ENCODE measurements at places on chromosomes 1 and 21.

GRCh38 chr1:155012026-155012546 is 9.5 kb downstream of the ZBTB7B start:
- no peak for DNase-seq

DNA sequence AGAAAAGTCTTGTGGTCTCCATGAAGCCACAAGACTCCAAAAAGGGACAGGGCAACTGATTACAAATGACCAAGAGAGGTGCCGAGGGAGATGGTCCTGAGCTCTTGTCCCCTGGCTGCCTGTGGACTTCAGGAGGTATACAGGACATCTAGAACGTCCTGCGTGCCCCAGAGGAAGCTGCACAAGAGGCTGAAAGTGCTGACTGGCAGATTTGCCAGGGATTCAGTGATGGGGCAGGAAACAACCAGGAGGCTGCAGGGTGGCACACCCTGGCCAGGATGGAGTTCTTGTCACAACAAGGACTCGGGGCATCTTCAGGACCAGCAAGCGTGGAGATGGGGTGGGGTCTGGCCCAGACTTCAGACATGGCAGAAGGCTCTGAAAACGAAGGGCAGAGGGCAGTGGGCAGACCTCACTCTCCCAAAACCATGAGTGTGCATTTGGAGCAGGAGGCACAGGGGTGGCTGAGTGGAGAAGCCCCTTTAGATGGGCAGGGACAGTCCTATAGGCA is 13.4 kb upstream of the PKP1 start:
- no peak for DNase-seq

DNA sequence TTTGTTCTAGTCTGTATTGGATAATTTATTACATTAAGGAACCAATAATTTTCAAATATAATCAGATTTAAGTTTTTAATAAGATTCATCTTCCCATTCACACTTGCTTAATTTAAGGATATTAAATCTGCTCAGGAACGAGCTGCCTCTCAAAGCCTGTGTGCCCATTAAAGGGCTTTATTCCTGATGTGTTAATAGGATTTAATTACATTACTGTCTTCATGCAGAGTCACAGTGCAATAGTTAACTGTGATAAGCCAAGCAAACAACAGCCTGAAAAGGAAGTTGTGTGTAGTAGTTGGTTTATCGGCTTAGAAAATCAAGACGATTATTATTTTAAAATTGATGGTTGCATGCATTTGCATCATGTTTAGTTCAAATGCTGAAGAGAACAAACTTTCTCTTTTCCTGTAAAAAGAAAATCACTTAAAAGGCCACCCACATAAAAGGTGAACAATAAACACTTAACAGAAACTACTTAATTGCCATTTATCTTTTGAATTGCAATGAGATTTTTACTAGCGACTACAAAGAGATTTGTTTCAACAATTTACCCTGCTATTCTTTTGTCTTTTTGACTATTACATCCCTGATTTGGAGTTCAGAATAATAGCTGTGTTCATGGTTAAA is 174.6 kb downstream of the RWDD3 start:
- no peak for DNase-seq

DNA sequence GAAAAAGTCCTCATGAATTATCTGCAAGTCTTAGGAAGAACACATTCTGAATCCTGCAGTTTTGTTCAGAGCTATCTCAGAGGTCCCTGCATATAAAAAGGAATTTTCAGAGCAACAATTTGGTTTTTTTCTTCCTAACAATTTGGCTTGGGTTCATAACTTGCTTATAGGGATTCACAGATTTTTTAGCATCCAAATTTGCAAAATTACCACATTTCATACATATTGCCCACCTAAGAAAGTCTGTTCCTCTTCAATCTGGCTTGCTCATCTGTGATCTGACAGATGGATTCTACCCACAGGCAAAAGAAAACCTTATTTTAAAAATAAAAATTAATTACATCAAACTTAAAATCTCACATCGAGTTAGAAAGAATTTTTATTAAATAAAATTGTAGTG is 714.4 kb upstream of the NCAM2 start:
- DNase-seq, result no peak

DNA sequence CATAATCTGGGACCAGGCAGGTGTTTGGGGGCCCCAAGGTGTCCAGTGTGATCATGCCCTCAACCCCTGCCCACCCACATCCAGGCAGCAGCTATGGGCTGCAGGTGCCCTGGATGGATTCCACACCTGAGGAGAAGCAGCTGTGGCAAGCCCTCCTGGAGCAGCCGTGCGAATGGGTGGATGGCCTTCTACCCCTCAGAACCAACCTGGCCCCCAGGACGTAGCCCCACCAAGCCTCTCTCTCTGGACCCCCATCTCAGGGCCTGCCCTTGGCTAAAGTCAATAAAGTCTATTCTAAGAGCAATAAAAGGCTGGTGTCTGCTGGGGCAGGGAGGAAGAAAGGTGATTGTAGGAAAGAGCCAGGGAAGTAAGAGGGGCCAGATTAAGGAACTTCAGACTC is 11.8 kb downstream of the SYTL1 start:
- DNase-seq, result no peak

GRCh38 chr1:228884196-228884595 is 148.9 kb downstream of the RHOU start:
- no peak for DNase-seq

GRCh38 chr1:17181781-17182464 is 23.0 kb upstream of the PADI1 start:
- no peak for DNase-seq

GRCh38 chr1:165395478-165395877 is 39.0 kb upstream of the LMX1A start:
- no peak for DNase-seq

DNA sequence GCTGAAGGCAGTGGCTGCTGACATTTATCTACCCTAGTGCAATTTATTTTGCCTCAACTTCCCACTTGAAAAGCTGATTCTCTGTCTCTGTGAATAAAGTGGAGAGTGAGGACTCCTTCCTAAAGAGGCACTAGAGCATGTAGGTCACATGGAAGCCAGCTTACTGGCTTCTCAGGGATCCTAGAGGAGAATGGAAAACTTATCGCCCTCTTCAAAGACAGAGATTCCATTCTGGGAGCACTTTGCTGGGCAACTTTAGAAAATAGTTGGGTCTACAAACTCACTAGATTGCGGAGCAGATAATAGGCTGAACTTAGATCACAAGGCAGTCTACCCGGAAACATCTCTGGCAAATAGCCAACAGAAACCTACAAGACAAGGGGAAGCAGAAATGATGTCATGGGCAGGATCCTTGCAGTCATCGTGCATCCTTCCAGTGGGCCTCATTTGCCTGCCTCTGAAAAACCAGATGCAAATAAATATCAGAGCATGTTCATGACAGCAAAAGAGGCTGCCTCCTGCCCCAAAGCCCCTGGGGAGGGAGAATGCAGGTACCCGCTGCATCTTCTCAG is 104.8 kb upstream of the BARHL2 start:
- no peak for DNase-seq

DNA sequence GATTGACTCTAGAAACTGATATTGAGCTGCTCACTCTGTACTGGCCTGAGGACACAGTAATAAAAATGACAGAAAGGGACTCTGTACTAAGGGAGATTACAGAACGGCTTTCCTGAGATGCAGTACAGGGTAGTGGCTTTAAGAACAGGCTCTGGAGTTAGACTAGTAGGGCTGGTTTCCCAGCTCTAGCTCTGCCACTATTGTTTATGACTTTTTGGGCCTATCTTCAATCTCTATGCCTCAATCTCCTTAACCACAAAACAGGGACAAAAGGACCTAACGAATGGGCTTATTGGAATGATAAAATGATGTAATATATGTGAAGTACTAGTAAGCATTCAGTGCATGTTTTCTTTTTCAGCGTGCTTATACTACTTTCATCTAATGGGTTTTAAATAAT is 1.4 kb downstream of the DEPDC1 start:
- DNase-seq, result no peak
